T-helper 1 cell (primary cell): ENCODE measurements at places on chromosomes 2 and 18.

- no peak for DNase-seq
Measured at GRCh38 chr2:192307530-192307929, 112.8 kb upstream of the TMEFF2 start.

DNA sequence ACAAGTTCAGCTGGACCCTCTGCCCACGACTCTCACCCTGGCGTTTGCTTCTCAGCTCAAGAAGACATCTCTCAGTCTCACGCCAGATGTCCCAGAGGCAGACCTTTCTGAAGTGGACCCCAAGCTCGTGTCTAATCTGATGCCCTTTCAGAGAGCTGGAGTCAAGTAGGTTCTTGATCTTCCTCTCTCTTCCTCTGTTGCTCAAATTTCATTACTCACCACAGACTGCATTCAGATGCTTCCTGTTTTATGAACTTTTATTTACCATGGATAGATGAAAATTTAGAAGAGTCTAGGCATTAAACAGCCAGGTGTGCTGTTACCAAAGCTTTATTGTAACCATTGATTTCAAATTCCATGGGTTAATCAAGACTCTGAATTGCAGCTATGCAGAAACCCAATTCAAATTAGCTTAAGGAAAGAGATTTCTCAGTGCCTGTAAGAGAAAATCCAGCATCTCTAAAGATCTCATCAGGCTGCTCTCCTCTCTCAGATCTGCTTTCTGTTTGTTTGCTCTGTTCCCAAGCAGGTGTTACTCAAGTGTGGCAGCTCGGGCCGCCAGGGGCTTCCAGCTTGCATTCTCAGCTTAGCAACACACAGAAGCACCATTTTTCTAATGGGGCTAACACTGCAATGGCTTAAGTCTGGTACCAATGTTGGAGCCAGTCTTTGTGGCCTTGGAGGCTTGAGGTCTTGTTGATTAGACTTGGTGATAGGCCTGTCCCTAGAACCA lies 16.5 kb downstream of the SMARCAL1 start:
- no peak for DNase-seq

DNA sequence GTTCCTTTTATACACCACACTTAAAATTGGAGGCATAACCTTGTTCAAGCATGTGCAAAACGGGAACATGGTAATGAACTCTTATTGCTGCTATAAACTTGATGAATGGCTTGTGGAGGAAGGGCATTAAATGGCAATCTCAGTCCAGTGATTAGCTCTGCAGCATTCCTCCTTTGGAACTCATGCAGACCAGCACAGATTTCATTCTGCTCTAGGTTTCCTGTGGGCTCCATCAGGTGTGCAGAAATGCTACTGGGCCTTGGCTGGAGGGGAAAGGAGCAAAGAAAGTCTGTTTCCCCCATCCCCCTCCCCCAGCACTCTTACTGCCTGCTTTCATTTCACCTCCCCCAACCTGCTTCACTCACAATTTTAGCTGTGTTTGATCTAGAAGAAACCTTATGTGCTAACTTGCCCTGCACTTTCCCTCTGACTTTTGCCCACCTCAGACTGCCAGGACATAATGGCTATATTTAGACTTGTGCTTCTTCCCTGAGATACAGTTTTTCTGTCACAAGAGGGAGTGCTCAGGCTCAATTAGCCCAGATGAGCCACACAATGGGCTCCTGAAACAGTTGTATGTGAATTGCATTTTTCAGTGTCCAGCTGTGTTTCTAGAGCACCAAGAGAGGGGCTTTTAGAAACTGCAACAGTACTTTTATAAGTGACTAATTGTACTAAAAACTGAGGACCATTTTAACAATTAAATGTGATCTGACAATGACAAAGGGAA lies 109.8 kb downstream of the FSHR start:
- no peak for DNase-seq

DNA sequence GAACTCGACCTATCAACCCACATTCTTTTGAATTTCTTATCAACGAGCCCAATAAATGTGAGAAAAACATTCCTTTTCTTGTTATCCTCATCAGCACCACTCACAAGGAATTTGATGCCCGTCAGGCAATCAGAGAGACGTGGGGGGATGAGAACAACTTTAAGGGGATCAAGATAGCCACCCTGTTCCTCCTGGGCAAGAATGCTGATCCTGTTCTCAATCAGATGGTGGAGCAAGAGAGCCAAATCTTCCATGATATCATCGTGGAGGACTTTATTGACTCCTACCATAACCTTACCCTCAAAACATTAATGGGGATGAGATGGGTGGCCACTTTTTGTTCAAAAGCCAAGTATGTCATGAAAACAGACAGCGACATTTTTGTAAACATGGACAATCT lies 378.2 kb downstream of the STK39 start:
- no peak for DNase-seq

DNA sequence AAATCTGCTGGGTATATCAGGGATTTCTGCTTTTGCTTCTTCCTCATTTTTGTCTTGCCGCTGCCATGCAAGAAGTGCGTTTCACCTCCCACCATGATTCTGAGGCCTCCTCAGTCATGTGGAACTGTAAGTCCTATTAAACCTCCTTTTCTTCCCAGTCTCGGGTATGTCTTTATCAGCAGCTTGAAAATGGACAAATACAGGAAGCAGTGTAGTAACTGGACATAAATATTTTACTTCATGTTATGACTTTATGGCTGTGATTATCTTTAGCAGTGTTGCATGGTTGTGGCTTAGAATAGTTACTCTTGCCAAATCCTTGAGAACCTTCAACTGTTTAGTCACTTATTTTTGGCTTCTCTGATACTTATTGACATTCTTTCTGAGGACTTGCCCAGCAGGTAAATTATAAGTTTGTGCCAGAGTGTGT lies 66.2 kb upstream of the DLX2 start:
- DNase-seq: no peak

DNA sequence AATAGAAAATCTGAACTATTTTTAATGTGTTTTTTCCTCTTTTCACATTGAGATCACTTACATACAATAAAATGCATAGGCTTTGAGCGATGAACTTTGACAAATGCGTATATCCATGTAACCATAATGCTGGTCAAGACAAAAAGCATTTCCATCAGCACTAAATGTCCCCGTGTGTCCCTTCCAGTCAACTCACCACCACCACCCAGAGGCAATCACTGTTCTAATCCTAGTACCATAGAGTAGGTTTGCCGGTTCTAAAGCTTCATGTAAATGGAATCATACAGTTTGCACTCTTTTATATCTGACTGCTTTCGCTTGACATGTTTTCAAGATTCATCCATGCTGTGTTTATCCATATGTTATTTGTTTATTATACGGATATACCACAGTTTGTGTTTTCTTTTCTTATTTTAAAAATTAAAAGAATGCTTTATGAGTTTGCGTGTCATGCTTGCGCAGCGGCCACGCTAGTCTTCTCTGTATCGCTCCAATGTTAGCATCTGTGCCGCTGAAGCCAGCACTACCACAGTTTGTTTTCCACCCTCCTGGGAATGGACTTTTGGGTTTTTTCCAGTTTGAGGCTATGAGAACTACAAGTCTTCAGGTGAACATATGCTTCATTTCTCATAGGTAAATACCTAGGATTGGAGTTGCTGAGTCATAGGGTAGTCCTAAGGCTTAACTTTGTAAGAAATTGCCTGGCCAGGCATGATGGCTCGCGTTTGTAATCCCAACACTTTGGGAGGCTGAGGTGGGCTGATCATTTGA lies 197.5 kb upstream of the CHAC2 start:
- DNase-seq: no peak
